ENCODE measurements at places on chromosomes 16 and 17. TPM values are rescaled to one million over a fixed set of nuclear protein-coding genes. Genes with fewer than 3 reads are reported as not detected.

Gene RPL26
- polyA plus RNA-seq, result 2,039 TPM

Gene KRT24
- polyA plus RNA-seq, result not detected

Gene RNF112
- polyA plus RNA-seq, result not detected

Gene RGS9
- polyA plus RNA-seq, result 0.25 TPM

Gene KRT27
- polyA plus RNA-seq, result not detected

Gene C17orf67
- 1.5 TPM for polyA plus RNA-seq

Gene SLC38A8
- polyA plus RNA-seq, result not detected

Gene CLEC18B
- not detected for polyA plus RNA-seq

Gene KLHL10
- 0.09 TPM for polyA plus RNA-seq

Gene C1QL1
- polyA plus RNA-seq, result not detected

Gene SMTNL2
- polyA plus RNA-seq, result not detected

Gene SEPTIN1
- 249 TPM for polyA plus RNA-seq

Gene COL1A1
- polyA plus RNA-seq, result not detected

Gene MT1A
- polyA plus RNA-seq, result not detected

Gene CHST4
- not detected for polyA plus RNA-seq

Gene HSF5
- 0.73 TPM for polyA plus RNA-seq
